ENCODE measurements at places on chromosomes 13 and 19. TPM values are rescaled to one million over a fixed set of nuclear protein-coding genes. Genes with fewer than 3 reads are reported as not detected.

The PSG6 gene
- not detected for total RNA-seq

The ZNF829 gene
- total RNA-seq: 7.1 TPM

The MAP4K1 gene
- total RNA-seq: 198 TPM

The GRK1 gene
- total RNA-seq: 0.21 TPM

The SLC7A10 gene
- total RNA-seq: not detected

The GNG7 gene
- total RNA-seq: 1.2 TPM

The ZFR2 gene
- 0.23 TPM for total RNA-seq

The FFAR3 gene
- total RNA-seq: 3.1 TPM

The NOSIP gene
- total RNA-seq: 71.4 TPM

The ZNF541 gene
- total RNA-seq: 0.11 TPM

The NUFIP1 gene
- 13.6 TPM for total RNA-seq

DNA sequence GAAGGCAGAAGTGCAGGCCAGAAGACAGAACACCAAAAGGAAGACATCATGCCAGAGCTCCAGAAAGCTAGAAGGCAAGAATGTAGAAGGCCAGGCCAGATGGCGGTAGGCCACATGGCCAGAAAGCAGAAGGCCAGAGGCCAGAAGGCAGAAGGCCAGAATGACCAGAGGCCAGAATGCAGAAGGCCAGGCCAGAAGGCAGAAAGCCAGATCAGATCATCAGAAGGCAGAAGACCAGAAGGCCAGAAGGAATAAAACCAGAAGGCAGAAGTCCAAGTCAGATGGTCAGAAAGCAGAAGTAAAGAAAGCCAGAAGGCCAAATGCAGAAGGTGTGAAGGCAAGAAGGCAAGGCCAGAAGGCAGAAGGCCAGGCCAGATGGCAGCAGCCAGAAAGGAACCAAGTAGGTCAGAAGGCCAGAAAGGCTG lies 185.0 kb downstream of the TUBA3C start:
- no peak for DNase-seq

- no peak for DNase-seq
These were observed 35.9 kb downstream of the ELF1 start for GRCh38 chr13:40983259-40983658.

DNA sequence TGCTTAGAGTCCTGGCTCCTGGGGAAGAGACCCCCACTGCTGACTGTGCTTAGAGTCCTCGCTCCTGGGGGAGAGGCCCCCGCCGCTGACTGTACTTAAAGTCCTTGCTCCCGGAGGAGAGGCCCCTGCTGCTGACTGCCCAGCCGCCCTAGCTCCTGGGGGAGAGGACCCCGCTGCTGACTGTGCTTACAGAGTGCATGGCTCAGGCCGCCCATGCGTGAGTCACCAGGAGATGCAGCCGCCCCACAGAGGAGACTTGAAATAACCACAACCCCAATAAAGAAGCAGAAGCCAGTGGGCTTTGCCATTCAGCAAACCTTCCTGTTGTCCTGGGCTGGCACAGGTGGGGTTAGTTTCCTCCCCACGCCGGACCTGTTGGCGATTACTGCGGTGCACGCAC lies 79.2 kb upstream of the C13orf46 start:
- DNase-seq: no peak

GRCh38 chr13:78192716-78193115 lies 274.1 kb upstream of the EDNRB start:
- DNase-seq: no peak

- no peak for DNase-seq
These were observed 1183.3 kb downstream of the SLITRK1 start for GRCh38 chr13:82698941-82699340.

DNA sequence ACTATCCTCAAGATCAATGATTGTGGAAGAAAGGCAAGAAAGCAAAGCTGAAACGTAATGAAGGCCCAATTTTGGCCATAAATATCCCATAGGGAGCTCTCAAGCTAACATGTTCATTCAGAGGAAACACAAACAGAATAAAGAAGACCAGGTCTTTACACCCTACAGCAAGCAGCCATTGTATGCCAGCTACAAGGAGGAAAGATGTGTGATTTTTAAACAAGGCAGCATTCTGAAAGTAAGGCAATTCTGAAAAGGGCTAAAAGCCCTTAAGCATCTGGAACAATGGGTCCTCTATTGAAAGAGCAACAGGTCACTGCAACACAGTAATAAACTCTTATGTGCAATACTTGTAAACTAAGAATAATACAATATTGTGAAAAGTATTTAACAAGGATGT lies 1002.4 kb downstream of the SLITRK1 start:
- no peak for DNase-seq

- peak; percentile 86 for DNase-seq
These were observed at the start of gene CYTH2 for GRCh38 chr19:48469289-48469881. CYTH2 (plus strand) TSS chr19:48469369; CDS start chr19:48469508, 139 bp downstream.

GRCh38 chr19:1847684-1848398 lies 442 bp downstream of the REXO1 start:
- DNase-seq: peak; percentile 57

- DNase-seq: no peak
These were observed at the start of gene KCNN1 for GRCh38 chr19:17966550-17967256. KCNN1 (plus strand) TSS chr19:17967107; CDS start chr19:17973889, 6,782 bp downstream.

DNA sequence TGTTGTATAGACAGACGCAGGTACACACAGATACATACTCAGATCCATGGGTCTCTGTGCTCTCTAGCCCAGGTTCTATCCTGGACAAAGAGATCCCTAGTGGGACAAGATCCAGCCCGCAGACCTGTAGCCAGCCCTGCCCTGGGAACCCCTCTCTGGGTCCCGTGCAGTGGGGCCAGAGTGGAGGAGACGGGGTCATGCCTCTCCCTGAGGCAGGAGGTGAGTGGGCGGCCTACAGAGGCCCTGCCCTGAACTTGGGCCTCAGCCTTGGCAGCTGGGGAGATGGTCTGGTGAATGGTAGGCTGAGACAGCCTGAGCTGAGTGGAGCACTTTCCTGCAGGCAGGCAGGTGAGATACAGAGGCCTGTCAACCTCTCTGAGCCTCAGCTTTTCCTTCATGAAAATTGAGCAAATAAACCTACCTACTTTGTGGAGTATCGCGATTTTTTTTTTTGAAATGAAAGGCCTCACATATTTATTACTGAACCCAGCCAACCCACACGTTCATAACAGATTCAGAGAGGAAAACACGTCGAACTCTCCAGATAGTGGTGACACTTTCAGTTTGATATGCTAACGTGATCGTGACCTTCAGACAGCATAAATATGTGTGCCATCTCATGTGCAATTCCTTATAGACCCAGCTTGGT lies 3.4 kb upstream of the JUND start:
- peak; percentile 82 for DNase-seq

DNA sequence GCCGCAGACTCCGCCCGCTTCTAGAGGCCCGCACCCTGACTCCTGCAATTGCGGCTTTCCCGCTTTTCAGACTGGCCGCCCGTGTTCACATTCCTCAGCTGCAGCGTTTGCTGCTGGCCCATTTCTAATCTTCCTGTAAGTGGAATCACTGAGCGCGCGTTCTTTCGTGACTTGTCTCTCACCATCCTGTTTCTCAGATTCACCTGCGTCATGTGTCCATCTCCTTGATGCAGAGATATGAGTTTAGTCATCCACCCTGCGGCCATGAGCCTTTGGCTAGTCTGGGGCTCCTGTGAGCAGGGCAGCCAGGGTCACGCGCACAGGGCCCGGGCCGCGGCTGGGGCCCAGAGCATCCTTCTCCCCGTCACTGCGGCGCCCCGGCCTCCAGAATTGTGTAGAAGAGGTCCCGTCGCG lies 110.0 kb downstream of the CRYL1 start:
- no peak for DNase-seq

Measured in activated CD4-positive, alpha-beta T cell treated with anti-CD3 and anti-CD28 coated beads for 36 hours (primary cell).